ENCODE measurements at places on chromosomes 3 and 15.

DNA sequence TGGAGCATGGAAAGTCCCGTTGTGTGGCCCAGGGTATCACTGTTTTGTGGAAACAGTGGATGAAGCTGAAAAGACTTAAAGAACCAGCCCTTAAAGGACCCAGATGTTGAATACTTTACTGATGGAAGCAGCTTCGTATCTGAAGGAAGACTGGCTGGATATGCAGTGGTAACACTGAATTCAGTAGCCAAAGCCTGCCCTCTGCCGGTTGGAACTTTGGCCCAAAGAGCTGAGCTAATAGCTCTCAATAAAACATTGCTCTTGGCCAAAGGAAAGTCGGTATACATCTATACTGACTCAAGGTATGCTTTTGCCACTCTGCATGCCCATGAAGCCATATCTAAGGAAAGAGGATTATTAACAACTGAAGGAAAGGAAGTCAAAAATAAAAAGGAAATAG, 885.4 kb downstream of the PDCD6IP start:
- DNase-seq = no peak

DNA sequence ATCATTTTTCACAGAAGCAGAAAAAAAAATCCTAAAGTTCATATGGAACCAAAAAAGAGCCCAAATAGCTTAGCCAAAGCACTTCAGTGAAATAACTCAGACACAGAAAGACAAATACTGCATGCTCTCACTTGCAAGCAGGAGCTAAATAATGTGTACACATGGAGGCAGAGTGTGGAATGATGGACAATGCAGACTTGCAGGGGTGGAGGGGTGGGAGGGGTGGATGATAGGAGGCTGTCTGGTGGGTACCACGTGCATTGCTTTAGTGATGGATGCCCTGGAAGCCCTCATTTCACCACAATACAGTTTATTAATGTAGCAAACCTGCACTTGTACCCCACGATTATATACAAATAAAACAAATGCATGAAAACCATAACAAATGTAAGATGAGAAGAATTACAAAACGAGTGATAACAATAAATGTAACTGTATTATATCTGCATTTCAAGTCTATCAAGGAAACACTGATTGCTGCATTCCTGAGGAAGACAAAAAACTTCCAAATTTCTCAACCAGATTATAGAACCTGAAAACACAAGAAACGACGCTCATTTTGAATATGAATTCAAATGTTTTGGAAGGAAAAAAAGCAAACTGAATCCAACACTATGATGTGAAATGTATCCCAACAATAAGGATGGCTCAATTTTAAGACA, 96.5 kb downstream of the DLG1 start:
- DNase-seq = no peak

- DNase-seq = peak; percentile 69
These were observed 151.7 kb downstream of the MEGF11 start for GRCh38 chr15:66101715-66102395.

DNA sequence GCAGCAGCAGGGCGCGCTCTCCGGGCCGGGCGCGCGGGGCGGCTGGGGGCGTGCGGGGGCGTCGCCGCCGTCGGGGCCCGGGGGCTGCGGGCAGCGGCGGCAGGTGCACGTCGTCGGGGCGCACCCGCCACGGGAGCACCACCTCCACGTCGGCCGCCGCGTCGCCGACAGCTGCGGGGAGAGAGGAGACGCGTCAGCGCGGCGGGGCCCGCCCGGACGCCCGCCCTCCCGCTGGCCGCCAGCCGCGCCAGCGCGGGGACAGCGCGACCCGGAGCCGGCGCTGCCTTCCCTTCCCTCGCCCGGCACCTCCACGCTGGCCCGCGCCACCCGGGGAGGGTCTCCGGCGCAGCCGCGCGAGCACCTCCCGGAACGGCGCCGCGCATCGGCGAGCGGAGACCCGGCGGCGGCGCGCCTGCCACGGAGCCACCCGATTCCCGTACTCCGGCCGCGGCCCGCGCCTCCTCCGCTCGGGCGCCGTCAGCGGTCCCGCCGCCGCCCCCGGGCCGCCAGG, 481 bp downstream of the ADAMTS17 start:
- DNase-seq = no peak

DNA sequence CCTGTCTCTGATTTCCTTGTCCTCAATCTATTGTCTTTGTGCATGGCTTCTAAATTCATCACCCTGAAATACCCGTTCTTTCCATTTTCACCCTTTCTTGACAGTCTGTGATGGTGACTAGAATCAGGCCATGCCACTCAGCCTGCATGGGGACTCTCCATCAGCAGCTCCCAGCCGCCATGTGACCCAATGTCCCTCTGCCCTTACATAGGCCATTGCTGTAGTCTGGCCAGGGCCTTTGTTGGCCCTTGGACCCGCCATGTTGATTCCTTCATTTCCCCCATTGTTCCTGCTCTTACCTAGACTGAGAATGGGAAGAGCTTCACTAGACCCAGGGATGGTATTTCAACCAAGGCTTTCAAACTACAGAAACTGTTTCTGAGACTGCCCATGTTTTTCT, 45.8 kb downstream of the SPSB4 start:
- no peak for DNase-seq

DNA sequence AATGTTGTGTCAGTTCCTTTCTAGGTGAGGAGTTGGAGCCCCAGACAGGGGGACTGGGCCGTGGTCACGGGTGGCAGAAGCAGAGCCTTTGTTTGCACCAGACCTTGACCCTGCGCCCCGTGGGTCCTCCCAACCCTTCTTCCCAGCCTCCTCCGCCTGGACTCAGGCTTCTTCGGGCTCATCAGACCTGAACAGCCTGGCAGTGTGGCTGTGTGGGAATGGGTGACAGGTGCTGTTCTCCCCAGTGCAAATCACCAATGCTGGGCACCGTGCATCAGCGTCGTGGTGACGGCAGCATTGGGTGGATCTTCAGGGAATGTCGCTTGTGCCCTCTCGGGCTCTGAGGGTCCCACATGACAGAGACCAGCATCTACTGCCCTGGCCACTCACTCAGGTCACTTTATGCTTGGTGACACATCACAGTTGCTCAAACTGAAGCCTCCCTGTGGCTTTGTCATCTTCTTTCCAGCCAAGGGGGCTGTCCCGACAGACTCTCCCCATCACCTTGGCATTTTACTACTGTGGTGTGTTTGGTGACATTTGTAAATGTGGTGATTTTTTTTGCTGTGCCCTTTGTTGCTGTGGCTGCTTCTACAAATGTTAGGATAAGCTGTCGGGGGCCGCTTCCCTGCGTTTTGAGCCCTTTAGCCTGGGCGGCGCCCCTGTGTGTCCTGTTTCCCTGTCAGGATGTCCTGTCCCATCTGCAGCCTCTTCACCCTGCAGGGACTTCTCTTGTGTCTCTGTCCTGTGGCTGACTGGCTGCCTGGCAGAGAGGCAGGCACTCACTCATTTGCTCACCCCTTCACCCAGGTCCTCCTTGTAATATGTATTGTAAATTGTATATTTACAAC, 14.5 kb downstream of the APBA2 start:
- no peak for DNase-seq

GRCh38 chr3:184532940-184533732, 28.4 kb upstream of the EPHB3 start:
- no peak for DNase-seq

DNA sequence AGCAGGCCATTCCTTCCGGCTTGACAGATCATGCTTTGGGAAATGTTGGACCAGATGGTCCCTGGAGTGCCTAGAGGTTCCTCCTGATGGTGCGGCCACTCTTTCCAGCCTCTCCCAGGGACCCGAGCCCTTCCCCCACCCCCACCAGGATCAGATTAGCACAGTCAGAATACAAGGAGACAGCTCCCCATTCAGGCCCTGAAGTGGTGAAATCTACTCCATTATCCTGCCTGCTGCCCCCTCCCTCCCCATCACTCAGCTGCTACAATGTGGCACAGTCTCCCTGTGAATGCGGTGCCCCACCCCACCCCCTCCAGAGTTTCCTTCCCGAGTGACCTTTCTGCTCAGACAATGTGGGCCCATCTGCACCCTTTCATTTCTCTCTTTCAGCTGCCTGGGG, 29.4 kb downstream of the RNU5B-1 start:
- DNase-seq = no peak

Measured in NCI-H1436 (cell line).